B cell (primary cell): ENCODE measurements at places on chromosomes 7 and 10. TPM values are rescaled to one million over a fixed set of nuclear protein-coding genes. Genes with fewer than 3 reads are reported as not detected.

The ARHGEF5 gene
- 6.9 and 7.9 TPM in 2 replicates for total RNA-seq

The NRG3 gene
- not detected in 2 replicates for total RNA-seq

The ASB4 gene
- total RNA-seq = not detected in 2 replicates

DNA sequence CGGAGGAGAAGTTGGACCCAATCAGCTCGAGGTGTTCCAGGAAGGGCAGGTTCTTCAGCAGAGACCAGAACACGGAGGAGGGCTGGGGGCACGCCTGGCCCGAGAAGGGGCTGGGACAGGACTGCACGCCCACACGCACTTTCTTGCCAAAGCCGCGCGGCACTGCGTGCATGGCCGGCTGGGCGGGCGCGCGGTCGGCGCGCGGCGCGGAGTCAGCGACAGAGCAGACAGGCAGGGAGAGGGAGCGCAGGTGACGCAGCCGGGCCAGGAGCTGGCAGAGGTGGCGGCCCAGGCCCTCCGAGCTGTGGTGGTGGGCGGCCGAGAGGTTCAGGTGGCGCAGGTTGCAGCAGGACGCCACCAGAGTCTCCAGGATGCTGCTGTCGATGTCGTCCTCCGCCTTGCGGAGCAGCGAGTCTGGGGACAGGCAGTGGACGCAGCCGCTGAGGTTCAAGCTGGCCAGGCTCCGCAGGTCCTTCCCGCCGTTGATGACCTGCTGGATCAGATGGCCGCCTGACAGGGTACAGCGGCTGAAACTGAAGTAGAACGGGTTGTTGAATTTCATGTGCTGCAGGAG lies 77.2 kb upstream of the TNRC18 start:
- no peak overlapping the region for H3K27ac ChIP-seq
- no peak for DNase-seq
- no peaks in the 10 kb centered on the region for H3K36me3 ChIP-seq
- H3K27me3 ChIP-seq = no peaks in the 10 kb centered on the region
- peaks cover 4% of the 10 kb centered on the region for H3K4me1 ChIP-seq

DNA sequence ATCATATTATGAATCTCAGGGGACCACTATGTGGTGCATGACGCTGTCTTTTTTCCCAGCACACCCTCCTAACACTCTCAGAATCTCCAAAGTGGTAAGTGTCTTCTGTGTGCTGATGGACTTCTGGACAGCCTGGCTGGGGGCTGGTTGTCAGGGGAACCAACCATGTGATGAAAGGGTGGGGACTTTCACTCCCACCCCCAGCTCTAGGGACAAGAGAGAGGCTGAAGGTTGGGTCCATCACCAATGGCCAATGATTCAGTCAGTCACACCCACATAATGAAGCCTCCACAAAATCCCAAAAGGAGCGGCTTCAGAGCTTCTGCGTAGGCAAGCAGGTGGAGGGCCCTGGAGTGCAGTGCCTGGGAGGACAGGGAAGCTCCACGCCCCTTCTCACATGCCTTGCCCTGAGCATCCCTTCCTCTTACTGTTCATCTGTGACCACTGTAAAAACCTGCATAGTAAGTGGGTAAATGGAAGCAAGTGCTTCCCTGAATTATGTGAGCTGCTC lies 44.6 kb downstream of the RASGEF1A start:
- peaks cover 3% of the 10 kb centered on the region for H3K27me3 ChIP-seq
- no peak for DNase-seq
- no peaks in the 10 kb centered on the region for H3K36me3 ChIP-seq
- no peak overlapping the region for H3K4me3 ChIP-seq
- no peaks in the 10 kb centered on the region for H3K4me1 ChIP-seq
- no peak overlapping the region for H3K27ac ChIP-seq

DNA sequence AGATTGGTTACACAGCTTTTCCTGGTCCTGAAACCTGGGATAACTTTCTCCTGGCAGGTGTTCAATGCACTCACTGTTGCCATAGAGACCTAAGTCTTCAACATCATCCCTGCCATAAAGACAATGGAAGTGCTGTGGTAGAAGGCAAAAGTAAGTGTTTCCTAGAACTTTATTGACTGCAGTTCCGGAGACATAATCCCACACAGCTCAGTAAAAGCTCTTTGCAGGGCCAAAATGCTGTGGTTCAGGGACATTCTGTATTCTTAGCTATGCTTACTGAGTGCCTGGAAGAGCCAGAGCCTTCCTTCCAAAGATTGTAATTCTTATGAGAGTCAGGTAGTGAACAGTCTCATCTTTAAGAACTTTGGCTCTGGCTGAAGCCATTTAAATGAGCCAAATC lies 5.3 kb downstream of the WIPF3 start:
- H3K36me3 ChIP-seq = no peaks in the 10 kb centered on the region
- no peak for DNase-seq
- H3K4me3 ChIP-seq = no peak overlapping the region
- peaks cover 4% of the 10 kb centered on the region for H3K4me1 ChIP-seq
- H3K27ac ChIP-seq = no peak overlapping the region

- H3K4me1 ChIP-seq = no peaks in the 10 kb centered on the region
- H3K27ac ChIP-seq = no peak overlapping the region
- no peak overlapping the region for H3K4me3 ChIP-seq
- peaks cover 7% of the 10 kb centered on the region for H3K36me3 ChIP-seq
- H3K27me3 ChIP-seq = no peaks in the 10 kb centered on the region
Measured at GRCh38 chr7:139396323-139396951, 36.7 kb downstream of the LUC7L2 start.
